ENCODE measurements at places on chromosomes 1 and 21.

GRCh38 chr1:167499664-167500101, 18.6 kb downstream of the CD247 start:
- no peak for DNase-seq

- peak; percentile 32 for DNase-seq
Observed at GRCh38 chr1:77776007-77776700, 3.3 kb upstream of the MIGA1 start.

DNA sequence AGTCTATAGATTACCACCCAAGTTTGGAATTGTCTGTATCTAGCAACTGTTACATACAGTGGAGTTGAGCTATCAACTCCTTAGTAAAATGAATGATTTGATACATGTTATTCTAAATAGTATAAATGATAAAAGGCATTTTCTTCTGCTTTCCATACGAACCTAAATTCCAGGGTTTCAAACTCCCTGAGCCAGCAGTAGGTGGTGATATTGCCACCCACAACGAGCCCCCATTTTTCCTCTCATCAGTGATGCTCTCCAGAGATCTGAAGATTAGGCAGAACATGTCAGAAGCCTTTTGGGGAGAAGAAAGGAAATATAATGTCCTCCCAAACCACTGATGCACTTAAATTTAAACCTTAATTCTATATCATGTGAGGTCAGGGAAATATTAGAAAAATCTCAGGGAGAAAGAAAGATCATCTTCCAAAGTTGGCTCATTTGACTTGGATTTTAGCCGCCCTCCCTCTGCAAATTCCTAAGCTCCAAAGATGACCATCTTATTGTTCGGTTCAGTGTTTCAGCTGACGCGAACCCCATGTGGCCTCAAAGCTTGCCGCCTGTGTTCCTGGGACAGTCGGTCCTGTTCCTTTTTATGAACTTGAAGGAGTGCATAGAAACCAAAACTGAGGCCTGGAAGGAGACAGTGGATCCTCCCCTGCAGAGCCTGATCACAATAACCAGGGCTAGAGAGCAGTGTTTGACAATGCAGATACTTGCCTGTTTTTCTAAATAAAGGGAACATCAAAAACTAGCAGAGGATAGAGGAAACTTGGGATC, 2.3 kb downstream of the EVA1C start:
- no peak for DNase-seq

DNA sequence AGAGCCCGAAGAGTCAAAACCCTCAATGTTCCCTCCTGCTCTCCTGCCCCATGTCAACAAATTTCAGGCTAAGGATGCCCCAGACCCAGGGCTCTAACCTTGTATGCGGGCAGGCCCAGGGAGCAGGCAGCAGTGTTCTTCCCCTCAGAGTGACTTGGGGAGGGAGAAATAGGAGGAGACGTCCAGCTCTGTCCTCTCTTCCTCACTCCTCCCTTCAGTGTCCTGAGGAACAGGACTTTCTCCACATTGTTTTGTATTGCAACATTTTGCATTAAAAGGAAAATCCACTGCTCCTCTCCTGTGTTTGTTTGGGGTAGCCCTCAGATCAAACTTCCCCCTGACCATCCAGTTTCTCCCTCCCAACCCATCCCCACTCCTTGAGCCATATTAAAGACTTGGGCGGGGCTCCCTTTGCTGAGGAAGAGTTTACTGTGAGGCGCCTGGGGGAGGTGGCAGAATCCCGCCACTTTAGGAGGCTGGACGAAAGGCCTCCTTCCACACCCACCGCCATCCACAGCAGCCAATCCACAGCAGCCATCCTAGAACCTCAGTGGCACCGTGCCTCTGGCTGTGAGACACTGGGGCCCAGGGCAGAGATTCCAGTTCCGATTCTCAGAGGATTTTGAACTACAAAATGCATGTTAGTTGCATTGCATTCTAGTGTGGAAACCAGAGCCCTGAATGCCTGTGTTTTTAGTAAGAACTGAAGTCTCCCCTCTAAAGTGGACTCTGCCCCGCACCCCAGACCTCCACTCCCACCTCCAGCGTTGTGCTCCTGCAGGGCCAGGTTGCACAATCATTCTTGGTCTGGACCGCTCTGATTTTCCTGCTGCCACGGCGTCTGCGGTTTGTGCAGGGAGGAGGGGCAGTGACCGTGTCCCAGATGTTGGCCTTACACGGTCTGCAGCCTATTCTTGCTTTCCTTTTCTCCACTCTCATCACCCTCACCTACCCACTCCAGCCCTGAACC, 3.0 kb downstream of the OLFML3 start:
- peak; percentile 54 for DNase-seq

GRCh38 chr1:50603274-50604271, 180.3 kb upstream of the DMRTA2 start:
- DNase-seq = peak; percentile 25

DNA sequence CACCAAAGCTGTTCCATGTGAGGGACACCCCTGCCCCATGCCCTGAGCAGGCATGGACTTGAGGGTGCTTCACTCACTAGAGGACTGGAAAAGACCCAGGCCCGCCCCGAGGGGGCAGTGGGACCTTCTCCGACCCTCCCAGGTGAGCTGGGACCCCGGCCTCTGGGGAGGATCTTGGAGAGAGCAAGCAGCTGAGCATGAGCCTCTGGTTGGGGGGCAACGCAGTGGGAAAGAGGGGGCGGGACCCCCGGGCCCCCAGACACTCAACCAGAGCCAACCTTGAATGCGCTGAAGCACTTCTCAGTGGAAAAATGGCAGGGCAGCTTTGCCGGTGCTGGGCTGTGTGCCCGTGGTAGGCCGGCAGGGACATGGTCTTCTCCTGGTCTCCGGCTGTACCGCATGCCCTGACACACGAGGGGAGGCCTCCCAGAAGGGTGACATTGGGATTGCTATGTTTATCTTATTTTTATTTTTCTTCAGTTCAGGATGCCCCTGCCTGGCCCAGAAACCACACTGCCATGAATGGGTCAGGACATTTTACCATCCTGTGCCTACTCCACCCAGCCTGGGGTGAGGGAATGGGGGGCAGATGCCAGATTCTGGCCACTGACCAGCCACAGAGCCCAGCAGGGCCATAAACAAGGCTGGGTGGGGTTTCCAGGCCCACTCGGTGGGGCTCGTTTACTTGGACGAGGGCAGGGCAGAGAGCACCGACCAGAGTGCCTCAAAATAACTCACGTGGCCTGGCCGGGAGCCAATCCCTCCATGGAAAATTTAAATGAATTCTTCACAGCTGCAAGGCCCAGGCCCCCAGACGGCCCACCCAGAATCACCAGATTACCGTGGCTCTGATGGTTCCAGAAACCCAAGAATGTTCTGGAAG, 17.2 kb upstream of the LAPTM5 start:
- DNase-seq = no peak

DNA sequence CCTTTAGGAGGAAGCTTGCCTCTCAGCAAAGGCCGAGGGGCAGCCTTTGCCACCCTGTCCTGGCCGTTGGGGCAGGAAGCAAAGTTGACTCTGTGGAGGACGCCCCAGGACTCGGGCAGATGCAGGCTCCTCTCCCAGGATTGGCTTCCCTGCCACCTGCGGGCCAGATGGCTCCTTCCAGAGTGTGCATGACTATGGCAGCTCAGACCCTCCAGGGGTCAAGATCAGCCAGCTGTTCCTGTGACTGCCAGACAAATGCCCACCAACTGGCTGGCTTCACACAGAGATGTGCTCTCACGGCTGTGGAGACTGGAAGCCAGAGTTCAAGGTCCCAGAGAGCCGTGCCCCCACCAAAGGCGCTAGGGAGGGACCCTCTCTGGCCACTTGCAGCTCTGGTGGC, 87.0 kb upstream of the VAMP3 start:
- no peak for DNase-seq

GRCh38 chr1:10472220-10473144, at the start of gene DFFA:
TSS of gene DFFA (minus strand) at chr1:10472529. CDS start at chr1:10472458, 71 bp downstream.
- peak; percentile 90 for DNase-seq

DNA sequence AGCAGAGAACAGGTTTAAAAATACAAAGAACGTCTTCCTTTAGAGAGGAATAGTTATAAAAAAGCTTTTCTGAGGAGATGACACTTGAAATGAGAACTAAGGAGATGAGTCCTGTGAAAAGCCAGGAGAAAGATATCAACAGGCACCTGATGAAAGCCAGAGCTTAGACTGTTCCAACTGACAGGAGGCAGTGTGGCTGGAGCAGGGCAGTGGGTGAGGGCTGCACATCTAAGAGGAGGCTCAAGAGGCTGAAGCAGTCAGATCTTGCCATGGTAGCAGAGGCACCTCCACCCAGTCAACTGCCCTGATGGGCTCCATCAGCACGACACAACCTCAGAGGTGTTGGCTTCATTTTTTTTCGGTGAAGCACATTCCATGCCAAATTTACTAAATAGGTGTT, 445.3 kb downstream of the ADGRL2 start:
- no peak for DNase-seq

GRCh38 chr1:175537571-175537970, 205.8 kb downstream of the TNR start:
- DNase-seq = no peak

DNA sequence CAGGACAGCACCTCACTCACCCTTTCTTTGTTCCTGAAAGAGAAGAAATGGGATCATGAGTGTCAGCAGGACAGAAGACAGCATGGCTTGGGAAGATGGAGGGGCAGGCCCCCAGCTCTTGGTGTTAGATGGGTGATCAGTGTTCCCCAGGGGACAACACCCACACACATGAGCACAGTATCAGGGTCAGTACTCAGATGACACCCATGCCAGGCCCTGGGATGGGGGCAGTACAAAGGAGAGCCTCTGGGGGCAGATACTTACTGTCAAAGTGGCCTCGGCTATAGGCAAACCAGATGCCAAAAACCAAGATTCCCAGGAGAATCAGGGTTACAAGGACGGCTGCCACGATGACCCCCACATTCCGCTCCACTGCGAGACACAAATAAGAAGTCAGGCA, 21.6 kb downstream of the F11R start:
- no peak for DNase-seq

GRCh38 chr1:166852918-166853317, 13.6 kb downstream of the POGK start:
- DNase-seq = no peak

- DNase-seq = no peak
Observed at GRCh38 chr1:153597206-153597605, 15.7 kb downstream of the S100A16 start.

DNA sequence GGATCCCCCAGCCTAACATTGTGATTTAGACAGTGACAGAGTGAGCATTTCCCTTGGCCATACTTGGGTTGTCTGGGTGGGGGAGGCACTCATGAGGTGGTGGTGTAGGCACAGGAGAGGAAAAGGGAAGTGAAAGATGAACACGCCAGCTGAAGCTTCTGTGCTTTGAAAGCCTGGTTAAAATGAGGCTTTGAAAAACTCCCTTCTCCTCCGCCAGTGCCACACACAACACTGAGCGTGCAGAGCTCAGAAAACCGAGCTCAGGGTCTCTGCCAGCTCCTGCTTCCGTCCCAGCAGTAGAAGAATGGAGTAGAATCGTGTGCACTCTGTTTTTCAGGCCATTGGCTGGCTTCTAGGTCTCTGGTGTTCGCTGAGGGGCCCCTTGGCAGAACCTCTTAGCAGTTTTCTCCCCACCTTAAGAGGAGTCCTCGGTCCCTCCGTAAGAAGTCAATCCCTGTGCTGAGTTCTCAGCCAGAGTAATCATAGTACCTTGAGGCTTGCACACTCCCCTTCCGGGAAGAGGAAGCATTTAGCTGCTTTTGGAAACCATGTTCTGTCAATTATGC, 12.9 kb downstream of the PLEKHM2 start:
- DNase-seq = no peak

GRCh38 chr1:3402258-3403010, 52.0 kb upstream of the ARHGEF16 start:
- DNase-seq = no peak

- DNase-seq = no peak
Observed at GRCh38 chr1:182520736-182521135, 68.3 kb downstream of the RNASEL start.

DNA sequence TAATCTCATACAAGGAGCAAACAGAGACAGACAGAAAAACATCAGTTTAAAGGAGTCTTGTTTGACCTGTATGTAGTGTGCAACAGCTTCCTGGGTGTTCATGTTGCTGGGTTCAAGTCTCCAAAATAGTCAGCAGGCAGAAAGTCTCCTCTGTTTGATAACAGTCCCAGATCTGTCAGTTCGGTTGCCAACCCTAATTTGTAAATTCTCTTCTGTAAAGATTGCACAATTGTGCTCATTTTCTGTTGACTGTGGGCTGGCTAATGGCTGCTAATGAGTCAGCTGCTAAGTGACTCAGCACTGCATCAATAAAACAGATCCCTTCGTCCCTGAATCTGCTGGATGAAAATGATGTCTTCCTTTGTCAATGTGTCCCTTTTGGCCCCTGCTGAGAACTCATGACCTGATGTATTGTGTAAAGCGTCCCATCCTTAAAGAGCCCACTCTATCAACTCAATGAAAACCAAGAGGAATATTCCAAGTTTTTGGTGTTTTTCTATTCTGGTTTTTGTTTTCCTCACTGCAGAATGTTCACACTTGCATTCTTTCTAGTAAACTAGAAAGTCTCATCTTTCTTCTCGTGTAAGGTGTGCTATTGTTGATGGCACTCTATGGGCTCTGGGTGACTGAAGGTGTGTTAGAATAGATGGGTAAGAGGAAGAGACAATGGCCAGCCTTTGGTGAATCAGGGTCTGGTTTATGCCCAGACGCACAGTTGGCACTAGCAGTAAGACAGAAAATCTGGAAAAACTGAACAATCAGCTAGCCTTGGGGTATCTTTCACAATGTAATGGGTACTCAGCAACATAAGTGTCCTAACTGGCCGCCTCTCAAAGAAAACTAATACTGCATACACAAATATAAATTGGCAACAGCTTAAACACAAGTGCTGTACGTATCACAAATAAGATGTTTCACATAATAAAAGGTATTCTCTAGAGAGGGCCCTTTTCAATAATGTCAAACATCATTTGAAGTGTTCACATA, 75.1 kb upstream of the SIPA1L2 start:
- DNase-seq = peak; percentile 69

GRCh38 chr1:98157524-98158313, 236.9 kb upstream of the DPYD start:
- DNase-seq = no peak

DNA sequence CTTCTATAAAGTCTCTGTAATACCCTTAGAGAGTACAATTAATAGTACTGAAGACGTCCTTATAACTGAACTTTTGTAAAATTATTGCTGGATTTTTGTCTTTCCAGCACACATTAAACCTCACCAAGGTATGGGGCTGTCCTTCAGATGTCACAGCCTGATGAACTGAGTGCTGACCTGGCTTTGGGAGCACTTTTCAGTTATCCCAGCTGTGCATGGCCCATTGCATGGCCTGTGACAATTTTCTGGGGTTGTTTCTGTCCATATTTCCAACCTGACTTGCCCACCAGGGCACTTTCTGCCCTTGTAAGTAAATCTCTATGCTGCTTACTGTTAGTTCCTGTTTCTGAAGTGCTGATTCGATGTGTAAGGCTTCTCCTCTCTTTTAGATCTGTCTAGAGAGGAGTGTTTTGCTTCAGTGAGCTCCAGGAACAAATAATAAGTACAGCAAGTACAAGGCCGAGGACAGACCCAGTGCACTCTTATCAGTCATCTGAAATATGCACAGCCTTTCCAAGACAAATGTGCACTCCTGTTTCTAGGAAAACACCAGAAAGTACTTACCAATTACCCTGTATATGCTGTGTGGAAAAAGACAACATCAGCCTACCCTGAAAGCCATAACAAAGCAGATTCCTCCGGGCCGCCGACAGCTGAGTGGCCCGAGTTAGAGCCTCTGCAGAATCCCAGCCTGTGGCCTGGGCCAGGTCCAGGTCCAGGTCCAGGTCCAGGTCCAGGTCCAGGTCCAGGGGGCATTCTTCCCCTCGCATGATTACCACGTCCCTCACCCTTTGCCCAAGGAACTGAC, 121.7 kb downstream of the DHRS3 start:
- no peak for DNase-seq

Measured in kidney epithelial cell (primary cell).